Stimulated activated CD8-positive, alpha-beta memory T cell treated with anti-CD3 and anti-CD28 coated beads, Interleukin-7, amount 100 ng/mL, for 24 hours (primary cell): ENCODE measurements at places on chromosomes 4 and X.

DNA sequence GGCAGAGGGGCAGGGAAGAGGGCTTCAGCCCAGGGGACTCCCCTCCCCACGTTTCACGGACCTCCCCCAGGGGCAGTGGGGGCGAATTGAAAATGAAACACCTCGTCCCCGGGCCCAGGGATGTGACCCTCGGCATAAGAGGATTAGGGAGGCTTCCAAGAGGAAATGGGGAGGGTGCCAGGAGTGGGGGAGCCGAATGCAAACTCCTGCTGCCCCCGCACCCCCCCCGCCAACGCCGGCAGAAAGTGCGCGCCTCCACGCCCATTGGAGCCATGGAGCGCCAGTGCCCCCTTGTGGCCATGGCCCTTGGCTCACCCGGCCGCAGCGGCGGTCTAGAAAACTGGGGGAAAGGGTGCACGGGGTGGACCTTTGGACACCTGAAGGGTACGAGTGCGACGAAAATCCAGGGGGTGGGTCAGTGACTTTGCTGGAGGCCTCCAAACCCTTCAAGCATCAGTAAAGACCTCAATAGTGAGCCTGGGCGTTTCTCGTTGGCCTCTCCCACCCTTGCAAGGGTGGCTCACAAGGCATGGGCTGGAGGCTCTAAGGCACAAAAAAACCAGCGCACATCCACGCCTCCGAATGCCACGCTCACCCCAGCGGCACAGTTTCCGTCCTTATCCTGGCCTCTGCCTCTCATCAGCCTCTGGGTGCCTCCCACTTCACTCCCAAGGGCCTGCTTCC, 120.8 kb upstream of the PJA1 start:
- DNase-seq = peak; percentile 17

- DNase-seq = no peak
Observed at GRCh38 chr4:76488455-76488854, 53.4 kb downstream of the SHROOM3 start.

DNA sequence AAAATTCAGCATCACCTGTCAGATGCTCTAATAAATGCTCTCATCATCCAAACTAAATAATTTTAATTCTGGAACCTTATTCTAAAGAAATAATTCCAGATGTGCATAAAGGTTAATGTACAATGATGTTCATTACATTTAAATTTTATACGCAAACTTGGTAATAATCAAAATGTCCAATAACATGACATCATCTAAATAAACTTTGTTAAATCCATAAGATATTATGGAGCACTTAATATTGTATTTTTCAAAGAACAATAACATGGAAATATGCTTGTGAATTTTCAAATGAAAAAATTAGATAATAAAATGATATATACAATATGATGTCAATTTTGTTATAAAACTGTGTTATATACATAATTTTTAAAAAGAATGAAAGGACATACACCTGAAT, 92.1 kb upstream of the ZCCHC13 start:
- no peak for DNase-seq

- DNase-seq = no peak
Observed at GRCh38 chrX:13476384-13476783, 93.0 kb upstream of the EGFL6 start.

DNA sequence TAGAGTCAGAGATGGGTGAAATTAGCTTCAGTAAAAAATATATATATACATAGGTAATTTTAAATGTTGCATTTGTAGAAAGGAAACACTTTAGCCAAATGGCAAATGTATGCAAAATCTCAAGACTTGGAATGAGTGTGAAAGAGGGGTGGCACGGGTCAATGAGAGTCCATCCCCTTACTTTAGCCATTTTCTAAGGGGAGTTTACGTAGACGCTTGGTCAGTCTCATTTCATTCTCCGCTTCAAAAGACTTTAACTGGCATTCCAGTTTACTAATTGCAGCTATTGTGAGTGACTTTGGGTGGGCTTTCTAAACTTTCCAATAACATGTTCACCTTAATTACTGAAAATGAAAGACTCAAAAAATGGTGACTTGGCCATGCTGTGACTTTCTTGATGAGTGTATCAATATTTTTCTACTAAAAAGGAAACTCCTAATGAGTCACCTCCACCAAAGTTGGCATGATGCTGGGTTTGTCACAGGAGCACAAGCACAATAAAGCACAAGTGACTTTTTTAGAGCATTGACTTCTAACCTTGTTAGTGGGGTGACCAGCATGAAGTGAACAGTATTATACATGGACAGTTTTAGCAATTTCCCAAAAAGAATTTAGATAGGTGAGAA, 356.0 kb upstream of the RASGEF1B start:
- no peak for DNase-seq

DNA sequence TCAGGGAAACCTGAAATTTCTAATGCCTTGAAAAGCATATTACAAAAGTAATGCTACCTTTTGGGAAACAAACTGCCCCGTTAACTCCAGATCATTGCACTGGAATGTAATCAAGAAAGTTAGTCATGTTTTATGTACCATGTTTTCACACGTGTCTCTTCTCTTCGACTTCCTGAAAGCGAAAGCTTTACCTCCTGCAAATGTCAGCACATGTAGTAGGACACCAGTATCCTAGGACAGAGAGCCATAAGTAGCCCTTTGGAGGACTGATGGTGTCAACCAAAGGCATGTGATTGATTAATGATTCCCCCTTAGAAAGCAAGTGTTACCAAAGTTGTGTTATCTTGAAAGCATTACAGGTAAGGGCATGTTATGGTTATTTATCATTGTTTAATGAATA, 8.8 kb upstream of the MND1 start:
- no peak for DNase-seq

DNA sequence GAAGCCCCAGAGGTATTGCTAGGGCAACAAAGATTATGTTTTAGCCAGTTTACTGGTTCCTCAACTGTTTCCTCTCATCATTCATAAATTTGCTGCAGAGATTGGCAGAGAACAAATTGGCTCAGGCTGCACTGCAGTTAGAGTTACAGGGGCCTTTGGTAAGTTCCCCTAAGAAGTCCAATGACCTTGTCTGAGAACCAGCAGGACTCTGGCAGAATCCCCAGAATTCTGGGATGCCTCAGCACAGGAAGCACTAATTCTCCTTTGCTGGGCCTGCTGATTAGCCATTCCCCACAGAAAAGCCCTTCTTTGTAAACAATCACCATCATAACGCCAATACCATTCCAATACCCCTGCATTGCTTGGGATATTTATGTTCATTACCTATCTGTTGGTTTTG, 151.3 kb downstream of the USP46 start:
- no peak for DNase-seq

- peak; percentile 43 for DNase-seq
Observed at GRCh38 chr4:185587427-185588161, 52.3 kb upstream of the PDLIM3 start.

DNA sequence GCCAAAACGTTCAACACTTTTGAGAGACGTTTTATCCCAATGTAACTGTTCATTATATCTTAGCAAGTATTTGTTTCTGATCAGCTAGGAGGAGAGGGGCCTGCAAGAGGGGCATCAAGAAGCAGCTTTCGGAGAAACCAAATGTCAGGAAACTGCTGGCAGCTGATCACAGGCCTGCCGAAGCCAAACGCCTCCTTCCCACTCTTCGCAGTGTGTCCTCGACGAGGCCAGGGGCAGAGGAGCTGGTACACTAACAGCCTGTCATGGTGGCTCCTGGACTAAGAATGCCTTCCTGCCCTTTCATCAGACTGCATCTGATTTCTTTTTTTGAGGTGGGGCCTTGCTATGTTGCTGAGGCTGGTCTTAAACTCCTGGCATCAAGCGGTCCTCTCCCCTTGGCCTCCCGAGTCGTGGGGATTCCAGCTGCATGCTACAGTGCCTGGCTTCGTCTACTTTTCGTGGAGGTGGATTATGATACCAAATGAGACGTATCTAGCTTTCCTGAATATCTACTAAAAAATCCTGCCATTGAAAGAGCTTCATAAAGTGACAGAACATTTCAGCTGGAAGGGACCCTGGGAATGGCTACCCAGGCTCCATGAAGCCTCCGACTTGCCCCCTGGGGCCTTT, 134.8 kb downstream of the AFAP1 start:
- no peak for DNase-seq

DNA sequence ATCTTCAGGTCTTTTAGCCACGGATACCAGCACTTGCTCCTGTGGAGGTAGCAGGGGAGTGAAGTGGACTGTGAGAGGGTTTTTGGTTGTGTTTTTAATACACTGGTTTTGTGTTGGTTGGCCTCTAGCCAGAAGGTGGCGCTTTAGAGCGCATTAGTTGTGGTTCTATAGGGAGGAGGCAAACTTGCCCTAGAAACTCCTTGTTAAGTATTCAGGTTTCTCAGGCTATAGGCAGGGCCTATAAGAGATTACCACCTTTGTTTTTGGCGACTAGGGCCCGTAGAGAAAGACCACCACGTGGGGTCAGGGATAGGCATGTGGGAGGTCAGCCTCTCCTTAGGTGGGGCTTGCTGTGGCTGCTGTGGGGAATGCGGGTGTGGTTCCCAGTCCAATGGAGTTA, 221.6 kb upstream of the SPANXN4 start:
- DNase-seq = no peak

GRCh38 chrX:7330971-7331746, 183.2 kb upstream of the PUDP start:
- DNase-seq = no peak

DNA sequence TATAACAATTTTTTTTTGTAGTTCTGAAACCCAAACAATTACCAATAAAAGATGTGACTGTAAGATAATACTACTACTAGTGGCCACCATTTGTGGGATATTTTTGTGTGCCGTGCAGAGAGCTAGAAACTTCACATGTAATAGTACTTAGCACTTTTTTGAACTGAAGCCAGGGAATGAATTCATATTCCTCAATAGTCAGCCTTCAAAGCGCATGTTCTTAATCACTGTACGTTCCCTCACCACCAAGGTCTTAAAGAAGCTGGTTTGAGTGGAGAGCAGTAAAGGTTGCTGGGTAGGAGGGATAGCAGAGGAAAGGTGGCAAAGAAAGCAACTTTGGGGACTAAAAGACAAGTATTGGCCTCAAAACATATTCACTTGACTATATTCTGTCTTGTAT, 9.6 kb upstream of the RUFY3 start:
- DNase-seq = no peak

DNA sequence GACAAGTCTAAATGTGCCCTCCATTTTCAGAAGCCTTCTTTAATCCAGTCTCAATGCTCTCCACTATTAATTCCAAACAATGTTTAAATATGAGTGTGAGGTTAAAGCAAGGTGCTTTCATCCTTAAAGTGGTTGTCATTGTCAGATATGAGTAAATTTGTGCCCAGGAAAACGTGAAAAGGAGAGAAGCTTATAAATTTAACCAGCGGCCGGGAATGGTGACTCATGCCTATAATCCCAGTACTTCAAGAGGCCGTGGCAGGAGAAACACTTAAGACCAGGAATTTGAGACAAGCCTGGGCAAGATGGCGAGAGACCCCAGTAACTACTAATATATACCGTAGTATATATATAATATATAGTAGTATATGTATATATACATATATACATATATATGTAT, 270.0 kb downstream of the ARHGAP24 start:
- DNase-seq = no peak

DNA sequence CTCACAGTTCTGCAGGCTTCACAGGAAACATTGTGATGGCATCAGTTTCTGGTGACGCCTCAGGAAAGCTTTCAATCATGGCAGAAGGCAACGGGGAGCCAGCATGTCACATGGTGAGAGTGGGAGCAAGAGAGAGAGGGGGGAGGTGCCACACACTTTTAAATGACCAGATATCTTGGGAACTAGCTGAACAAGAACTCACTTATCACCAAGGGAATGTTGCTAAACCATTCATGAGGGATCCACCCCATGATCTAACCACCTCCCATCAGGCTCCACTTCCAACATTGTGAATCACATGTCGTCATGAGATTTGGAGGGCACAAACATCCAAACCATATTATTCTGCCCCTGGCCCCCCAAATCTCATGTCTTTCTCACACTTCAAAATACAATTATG, 43.3 kb upstream of the GPR173 start:
- DNase-seq = no peak

DNA sequence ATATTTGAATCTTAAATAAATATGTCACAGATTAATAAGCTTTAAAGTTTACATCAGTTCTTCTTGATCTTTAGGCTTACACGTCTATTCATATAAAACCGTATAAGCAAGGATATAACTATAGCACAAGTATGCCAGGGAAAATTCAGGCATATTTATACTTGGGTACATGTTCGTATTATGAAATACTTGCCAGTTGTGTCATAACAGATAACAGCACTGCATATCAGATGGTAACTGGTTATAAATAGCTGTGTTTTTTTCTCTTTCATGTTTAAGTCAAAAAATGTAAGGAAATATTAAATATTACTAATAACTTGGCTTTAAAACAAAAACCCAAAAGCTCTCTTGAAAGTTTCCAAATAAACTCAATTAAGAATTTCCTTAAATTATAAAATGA, 17.5 kb downstream of the BRWD3 start:
- DNase-seq = no peak

DNA sequence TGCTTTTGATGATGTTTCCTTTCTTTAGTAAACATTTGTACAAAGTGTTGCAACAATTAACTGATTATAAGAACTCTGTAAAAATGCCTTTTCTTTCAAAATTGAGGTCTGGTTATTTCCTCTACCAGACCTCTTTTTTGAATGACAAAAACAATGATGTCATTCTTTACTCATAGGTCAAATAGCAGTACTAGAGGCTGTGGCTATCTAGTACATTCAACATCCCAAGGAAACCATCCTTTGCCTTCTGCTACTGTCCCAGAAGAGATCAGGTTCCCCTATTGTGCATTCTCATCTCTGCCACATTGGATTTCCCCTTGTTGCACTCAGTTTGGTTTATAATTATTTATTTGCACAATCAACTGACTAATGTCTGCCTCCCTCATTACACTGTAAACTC, 19.1 kb upstream of the MAD2L1 start:
- DNase-seq = no peak

DNA sequence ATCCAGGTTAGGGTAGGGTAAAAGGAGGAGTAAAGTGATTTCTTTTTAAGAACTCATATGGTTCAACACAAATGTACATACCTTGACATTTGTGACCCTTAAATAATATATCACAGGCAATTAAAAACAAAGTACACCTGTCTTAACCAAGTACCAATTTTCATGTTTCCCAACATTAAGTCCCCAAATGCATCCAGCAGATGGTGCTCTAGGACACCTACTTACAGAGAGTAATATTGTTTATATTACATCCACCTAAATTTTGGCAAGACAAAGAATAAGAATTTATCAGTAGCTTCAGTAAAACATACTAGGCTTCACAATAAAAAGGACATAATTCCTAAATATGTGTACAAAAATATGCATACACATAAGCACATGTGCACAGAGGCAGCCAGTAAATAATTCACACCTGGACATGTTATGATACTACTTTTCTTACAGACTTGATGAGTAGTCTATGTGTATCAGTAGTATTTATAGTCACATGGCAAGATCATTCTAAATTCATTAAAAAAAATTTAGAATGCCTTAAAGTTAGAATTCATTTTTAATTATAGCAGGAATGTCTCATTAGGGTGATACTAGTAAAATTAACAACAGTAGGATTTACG, 219.7 kb downstream of the DCLK2 start:
- no peak for DNase-seq

DNA sequence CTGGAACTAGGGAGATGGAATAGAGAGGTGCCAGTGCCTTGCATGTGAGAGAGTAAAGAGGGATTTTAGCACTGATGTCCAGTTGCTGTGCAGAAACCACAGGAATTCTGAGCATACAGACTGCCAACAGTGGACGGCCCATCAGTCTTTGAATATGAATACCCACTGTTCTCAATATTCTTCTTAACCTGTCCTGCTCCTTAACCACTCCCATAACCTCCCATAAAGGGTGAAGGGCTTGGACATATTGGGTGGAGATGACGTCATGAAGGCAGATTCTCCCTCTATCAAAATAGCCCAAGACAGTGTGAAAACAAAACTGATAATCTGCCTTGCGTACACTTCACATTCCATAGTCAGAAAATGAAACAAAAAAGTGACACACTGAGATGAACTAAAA, 1313.7 kb upstream of the PABPC4L start:
- DNase-seq = no peak
